Stimulated activated CD8-positive, alpha-beta memory T cell treated with anti-CD3 and anti-CD28 coated beads, Interleukin-7, amount 100 ng/mL, for 48 hours (primary cell): ENCODE measurements at places on chromosomes 6 and 20.

DNA sequence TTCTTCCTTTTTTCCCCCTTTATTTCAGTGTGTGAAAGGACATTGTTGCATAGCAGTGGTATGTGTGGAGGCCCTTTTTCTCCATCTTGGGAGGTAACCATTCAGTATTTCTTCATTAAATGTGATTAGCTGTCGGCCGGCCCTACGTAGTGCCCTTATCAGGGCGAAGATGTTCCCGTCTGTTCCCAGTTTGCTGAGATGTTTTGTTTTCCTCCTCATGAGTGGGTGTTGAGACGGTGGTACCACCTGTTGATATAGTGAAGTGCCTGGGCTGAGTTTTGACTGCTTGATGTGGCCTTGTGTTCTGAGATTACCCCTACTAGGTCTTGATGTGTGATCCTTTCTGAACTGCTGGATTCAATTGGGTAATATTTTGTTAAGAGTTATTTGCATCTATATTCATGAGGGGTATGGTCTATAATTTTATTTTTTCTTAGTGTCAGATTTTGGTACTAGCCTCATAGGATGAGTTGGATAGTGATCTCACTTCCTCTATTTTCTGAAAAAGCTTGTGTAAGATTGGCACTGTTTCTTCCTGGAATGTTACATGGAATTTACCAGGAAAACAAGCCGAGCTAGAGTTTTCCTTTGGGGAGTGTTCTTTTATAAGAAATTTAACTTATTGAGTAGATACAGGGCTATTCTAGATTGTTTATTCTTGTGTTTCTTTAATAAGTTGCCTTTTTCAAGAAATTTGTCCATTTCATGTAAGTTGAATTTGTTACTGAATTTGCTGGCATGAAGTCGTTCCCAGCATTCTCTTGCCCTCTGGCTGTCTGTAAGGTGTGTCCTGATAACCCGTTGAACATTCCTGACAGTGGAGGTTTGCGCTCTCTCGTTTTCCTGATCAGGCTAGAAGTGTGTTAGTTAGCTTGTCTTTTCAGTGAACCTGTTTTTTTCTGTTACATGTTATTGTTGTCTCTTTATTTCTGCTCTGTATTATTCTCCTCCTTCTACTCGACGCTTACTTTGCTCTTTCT is 4.3 kb downstream of the MTG2 start:
- DNase-seq: no peak

GRCh38 chr20:11302436-11302835 is 615.3 kb upstream of the BTBD3 start:
- no peak for DNase-seq

GRCh38 chr6:134221250-134221649 is 96.7 kb downstream of the SGK1 start:
- no peak for DNase-seq

DNA sequence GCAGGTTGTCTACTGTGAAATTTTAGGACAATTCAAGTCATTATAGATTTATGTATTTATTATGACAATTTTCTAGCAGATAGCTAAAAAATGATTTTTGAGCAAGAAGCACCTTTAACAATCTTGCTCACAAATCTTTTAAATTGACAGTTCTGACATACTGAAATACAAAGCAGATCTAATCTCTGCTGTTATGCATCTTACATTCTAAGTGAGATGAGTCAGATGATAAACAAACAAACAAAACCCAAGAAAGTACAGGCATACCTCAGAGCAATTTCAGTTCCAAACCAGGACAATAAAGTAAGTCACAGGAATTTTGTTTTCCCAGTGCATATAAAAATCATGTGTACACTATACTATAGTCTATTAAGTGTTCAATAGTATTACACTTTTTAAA is 430.7 kb upstream of the PTCHD4 start:
- DNase-seq: no peak

- peak; percentile 50 for DNase-seq
Measured at GRCh38 chr6:28212510-28213212, 12.4 kb upstream of the ZSCAN9 start.

DNA sequence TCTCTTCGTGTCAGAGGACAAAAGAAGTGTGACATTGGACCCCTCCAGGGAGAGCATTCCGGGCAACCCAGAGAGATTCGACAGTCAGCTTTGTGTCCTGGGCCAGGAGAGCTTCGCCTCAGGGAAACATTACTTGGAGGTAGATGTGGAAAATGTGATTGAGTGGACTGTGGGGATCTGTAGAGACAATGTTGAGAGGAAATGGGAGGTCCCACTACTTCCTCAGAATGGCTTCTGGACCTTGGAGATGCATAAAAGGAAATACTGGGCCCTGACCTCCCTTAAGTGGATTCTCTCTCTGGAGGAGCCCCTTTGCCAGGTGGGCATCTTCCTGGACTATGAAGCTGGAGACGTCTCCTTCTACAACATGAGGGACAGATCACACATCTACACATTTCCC is 9.5 kb upstream of the BTN3A3 start:
- DNase-seq: no peak

GRCh38 chr20:22027423-22027822 is 322.0 kb downstream of the PAX1 start:
- DNase-seq: no peak

DNA sequence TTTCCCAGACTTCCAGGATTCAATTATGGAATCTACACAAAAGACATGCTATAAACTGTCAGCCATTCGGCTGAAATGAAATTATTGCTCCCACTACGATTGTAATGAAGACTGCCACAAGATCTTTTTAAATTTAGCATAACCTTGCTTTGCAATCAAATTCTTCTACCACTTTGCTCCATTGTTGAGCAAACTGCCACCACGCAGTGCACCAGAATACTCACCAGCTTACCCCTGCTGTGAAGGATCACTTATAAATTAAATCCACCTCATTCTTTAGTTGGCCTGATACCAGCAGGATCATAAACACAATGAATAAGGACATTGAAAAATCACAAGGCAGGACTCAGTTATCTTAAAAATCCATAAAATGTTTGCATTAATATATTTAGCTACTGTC is 151.8 kb upstream of the PRND start:
- no peak for DNase-seq

DNA sequence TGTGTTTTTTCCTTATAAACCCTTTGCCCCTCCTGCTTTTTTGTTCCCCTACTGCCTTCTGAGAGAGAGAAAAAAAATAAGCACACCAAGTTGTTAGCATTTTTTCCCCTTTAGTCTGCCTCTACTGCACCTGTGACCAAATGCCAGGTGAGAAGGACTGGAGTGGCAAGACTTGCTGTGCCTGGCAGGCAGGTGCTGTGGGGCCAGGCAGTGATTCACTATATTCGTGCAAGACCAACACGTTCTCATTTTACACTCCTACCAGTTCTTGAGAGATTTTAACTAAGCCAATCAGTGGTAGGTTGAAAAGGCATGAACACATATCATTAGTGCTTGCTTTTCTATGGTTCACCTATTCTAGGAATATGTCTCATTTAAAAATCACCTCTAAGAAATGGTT is 109.7 kb downstream of the FIG4 start:
- no peak for DNase-seq
